ENCODE measurements at places on chromosomes 16 and 17.

DNA sequence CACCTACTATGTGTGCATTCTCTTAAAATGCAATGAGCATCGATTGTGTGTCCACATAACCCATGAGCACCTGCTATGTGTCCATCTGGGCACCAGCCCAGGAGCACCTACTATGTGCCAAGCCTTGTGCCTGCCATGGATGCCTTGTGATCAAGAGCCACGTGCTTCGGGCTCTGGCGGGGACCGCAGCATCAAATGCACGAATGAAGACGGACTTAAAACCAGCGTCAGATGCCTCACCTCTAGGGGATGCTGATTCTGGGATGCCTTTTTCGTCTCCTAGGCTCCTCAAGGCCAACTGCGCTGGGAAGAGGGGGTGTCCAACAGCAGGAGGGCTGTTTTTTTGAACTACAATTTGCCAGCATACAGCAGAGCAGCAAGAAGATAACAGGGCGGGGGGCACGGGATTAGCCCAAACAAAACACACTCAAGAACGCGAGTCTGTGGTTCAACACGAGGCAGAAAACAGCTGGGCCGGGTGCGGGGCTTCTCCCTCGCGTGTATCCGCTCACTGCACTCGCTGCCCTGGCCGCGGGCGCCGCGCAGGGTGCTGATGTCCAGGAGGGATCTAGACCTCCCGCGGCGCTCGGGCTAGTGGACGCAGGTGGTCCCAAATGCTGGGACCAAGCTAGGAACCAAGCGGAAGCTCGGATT lies 1.2 kb upstream of the GLIS2 start:
- no peak for DNase-seq

DNA sequence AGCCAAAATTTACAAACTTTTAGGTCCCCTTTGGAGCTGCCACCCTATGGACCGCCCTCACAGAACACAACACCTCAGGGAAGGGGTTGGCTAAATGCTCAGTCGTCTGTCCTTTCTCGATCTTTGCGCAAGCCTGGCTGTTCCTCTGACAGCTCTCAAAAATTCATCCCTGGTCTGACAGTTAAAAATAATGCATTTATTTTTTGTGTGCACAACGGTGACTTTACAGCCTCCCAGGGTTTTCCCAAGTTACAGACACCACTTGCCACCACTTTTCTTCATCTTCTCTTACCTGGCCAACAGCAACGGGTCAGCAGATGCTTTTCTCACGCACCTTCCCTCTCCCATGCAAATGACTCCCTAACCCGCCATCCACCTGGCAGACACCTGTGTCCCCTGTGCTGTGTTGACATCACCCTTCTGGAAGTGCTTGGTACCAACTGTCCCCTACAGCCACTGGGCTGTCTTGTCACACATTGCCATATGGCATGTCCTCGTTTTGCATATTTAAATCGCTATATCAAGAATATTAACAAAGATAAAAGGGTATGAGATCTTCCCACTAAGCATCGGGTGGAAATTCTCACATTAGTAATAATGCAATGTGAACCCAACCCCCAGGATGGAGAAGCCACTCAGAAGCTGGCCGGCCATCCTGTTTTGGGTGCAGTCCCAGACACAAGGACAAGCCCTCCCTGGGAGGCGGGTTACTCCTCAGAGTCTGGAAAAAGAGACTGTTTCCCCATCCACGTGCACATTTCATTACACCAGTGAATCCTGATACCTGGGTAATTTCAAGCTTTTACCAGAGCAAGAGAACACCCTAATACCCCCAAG lies 187.0 kb downstream of the ZFHX3 start:
- DNase-seq = no peak

DNA sequence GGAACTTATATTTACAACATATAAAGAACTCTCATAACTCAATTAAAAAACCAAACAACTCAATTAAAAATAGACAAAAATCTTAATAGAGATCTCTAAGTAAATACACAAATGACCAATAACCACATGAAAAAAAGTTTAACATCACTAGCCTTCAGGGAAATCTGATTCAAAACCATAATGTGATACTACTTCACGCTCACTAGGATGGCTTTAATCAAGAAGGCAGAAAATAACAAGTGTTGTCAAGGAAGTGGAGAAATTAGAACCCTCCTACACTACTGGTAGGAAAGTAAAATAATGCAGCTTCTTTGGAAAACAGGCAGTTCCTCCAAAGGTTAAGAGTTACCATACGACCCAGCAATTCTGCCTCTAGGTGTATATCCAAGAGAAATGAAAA lies 8.4 kb downstream of the PHF12 start:
- DNase-seq = no peak

DNA sequence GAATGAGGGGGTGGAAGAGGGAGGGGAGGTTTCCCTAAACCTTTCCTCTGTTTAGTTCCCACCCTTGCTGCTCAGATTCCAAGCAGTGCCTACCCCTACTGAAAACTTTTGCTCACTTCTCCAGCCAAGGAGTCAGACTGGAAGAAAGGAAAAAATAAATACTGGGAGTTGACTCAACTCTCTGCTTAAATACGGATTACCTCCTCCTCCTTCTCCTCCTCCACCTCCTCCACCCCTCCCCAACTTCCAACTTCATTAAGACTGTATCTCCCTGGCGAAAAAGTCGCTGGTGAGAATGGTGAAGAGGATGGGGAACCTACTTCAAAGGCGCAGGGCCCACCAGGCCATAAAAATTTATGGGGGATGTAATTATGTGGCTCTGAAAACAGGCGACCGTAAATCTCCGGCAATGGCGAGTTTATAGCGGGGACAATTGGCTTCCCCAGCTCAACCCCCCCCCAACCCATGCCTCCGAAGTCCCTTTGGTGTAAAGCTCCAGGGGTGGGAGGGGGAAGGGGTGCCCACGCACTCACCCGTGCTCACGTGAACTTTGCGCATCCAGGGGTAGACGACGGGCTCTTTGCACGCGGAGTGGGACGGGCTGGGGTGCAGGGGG lies 712 bp downstream of the HOXB4 start:
- DNase-seq = no peak

- no peak for DNase-seq
Measured at GRCh38 chr17:72487731-72488494, 367.1 kb downstream of the SOX9 start.

GRCh38 chr16:13332713-13333255 lies 431.4 kb downstream of the SHISA9 start:
- DNase-seq = no peak

DNA sequence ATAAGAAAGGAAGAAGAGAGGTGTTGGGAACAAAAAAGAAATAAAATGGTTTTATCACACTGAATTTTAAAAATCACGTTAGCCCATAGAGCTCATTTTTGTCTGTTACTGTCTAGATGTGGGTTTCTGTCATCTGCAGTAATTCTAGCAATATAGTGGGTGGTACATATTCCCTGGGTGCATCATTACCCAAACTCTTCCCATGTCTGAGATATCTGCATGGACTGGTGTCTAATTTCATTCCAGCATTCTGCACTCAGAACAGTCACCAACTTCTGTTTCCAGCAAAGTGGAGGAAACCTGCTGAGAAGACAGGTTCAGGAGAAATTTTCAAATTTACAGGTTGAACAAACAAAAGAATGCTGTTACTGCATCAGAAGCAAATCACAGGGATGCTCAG lies 263.8 kb downstream of the CDH11 start:
- no peak for DNase-seq

- DNase-seq = no peak
Measured at GRCh38 chr16:84475643-84476240, 28.7 kb downstream of the MEAK7 start.

DNA sequence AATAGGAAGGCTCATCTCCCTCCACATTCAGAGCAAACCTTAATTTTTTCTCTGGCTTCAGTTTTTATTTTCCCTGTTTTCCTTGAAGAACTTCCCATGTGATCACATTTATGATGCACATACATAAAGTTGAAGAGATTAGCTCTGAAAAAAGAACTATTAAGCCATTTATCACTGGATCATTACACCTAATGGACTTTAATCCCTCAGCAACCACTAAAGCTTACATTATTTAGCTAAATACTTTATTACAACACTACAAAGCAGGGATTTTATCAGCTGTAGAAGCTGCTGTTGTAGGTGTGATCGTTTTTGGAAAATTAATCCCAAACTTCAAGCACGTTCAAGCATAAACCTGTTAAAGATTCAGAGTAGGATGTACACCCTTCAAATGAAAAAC lies 21.1 kb downstream of the SMYD4 start:
- DNase-seq = no peak
